Stimulated activated naive CD4-positive, alpha-beta T cell (primary cell): ENCODE measurements at places on chromosomes 7 and 10.

DNA sequence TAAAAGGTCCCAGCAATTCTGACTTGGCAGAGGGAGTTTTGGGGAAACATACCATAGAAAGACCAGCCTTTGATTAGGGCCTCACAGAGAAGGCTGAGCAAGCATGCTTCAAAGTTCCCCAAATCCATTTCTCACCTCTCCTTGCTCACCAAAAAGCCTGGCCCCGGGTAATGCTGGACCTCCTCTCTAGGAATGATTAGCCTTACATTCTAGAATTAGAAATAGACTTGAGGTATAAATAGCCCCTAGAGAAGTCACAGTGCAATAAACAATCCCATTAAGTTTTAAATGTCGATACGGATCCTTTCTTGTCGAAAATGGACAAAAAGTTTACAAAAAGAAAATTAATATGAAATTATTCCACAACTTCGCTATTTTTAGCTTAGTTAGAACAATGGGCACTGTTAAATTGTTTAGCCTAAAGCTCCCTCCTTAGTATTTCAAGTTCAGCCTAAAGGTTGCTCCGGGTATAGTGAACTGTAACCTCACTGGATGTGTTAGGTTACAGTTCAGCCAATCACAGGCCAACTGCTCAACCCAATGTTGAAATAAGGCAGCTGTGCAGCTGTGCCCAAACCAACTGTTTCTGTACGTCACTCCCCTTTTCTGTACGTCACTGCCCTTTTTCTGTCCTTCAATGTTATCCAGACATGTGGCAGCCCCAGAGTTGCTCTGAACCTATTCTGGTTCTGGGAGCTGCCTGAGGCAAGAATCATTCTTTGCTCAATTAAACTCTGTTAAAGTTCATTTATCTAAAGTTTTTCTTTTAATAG, 7.9 kb upstream of the GSDME start:
- DNase-seq, result no peak

DNA sequence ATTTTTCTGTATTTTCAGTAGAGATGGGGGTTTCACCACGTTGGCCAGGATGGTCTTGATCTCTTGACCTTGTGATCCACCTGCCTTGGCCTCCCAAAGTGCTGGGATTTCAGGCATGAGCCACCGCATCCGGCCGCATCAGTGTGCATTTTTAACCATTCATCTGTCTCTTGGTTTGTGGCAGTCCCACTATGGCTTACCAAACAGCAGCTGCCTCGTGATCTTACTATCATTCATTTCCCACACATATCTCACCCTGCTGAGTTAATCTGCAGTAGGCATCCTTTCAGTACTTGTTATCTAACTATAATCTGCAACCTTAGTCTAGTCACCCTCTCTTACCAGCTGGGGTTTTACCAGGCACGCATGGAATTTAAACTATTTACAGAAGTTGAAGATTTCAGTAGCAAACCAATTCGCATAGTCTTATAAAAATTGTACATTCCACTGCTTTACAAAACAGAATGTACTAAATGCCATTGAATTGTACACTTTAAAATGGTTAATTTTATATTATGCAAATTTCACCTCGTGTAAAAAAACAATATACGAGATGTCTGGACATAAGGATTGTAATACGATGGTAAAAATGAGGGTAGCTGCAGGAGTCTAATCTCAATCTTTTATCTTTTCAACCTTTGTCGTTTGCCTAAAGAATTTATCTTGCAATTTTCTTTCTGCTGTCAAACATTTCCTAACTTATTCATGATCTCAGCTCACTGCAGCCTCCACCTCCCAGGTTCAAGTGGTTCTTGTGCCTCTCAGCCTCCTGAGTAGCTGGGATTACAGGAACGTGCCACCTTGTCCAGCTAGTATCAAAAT, 4.6 kb upstream of the TBC1D12 start:
- no peak for DNase-seq

DNA sequence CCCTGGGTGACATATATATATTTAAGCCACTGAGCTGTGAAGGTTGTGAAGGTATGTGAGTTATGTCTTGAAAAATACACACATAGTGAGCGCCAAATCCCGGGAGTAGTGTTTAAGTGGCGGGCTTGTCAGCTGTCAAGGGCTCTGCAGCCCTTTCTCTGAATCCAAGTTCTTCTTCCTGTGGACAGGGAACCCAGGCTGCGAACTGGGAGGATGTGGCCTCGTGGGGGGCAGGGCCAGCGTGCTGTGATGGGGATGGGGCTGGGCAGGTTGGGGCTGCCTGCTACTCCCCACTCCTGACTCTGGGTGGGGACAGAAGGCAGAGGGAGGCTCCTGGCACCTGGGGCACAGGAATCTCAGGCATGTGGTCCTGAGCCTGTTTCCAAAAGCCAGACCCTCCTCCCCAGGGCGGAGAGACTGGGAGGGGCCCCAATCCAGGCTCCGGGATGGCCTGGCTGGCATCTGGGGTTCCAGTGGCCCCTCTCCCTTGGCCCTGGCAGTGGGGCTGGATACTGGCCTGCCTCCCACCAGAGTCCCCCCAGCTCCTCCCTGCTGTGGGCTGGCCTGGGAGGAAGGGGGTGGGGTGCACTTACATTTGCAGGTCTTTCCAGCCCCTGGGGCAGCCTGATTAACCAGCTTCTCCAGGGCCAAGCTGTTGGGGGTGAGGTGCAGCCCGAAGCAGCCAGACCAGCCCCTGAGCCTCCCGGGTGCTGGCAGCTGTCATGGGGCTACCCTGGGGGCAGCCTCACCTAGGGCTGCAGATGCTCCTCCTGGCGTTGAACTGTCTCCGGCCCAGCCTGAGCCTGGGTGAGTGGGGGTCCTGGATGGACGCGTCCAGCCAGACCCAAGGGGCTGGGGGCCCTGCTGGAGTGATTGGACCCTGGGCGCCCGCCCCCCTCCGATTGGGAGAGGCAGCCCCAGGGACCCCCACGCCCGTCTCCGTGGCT, at the start of gene UPK3B:
Gene UPK3B (plus strand): TSS at position 622 of the 947 bp plus-strand sequence. CDS start 101 bp downstream, at position 723.
- no peak for DNase-seq

DNA sequence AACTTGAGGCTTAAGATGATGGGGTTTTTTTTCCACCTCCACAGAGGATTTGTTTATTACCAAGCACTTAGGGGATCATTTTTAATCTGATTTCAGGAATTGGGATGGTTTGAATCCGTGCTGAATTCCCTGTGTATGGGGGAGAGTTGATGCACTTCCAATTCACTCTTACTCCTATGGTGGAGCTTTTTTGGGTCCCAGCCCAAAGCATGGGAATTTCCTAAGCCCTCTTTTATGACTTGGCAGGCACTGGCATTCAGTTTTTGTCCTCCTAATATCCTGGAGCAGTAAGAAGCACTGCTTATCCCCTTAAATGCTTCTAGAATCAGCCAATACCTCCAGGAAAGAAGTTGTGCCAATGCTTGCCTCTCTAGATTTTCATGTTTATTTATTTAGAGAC, 78.7 kb downstream of the HYCC1 start:
- DNase-seq, result no peak

- no peak for DNase-seq
Observed at GRCh38 chr10:123149162-123149567, 1.2 kb downstream of the HMX2 start.

DNA sequence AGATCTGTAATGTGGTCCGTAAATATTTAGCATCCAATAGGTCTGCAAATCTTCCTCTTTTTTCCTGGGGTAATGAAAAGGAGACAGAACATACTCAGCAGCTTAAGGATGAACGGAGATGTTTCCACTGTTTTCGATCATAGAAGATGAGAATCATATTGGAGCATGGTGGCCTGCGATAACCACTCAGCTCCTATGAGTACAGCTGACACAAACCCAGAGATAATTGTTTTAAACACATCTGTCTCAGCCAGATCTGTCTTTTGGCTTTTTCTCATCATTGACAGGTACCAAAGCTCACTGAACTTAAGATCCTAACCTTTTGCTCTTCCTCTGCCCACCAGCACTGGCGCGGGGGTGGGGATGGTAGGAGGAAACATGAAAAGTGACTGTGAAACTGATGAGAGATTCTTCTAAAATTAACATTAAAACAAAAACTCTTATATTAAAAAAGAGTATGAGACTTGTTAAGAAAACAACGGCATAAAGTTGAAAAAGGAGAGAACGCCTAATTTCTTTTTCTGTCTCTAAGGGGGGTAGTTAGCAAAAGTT, 71.0 kb downstream of the SVOPL start:
- DNase-seq, result no peak
